Chondrocyte (in vitro differentiated cells): ENCODE measurements at places on chromosomes 13 and 19. TPM values are rescaled to one million over a fixed set of nuclear protein-coding genes. Genes with fewer than 3 reads are reported as not detected.
A peak's percentile ranks its signal among the peaks of the same experiment; 100 is the strongest.

The CEACAM3 gene
- total RNA-seq: not detected in 3 replicates

GRCh38 chr13:99312493-99312883 lies 5.3 kb upstream of the GPR183 start:
- no peak for DNase-seq

The MADCAM1 gene
- total RNA-seq: 0.59 to 0.92 TPM (median 0.62 TPM) in 3 replicates

DNA sequence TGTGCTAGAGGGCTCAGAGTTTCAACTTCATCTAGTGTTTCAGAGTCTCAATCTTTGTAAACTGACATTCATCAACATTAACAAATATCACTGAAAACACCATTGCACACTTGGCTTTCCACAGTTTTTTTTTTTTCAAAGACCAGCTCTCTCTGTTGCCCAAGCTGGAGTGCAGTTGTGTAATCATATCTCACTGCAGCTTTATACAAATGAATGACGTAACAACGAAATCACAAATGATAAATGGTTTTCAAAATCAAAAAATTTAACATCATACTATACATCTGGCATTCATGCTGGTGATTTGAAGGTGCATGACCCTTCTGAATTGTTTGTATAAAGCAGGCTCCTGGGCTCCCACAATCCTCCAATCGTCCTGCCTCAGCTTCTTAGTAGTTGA lies 248.0 kb upstream of the TMTC4 start:
- no peak for DNase-seq

DNA sequence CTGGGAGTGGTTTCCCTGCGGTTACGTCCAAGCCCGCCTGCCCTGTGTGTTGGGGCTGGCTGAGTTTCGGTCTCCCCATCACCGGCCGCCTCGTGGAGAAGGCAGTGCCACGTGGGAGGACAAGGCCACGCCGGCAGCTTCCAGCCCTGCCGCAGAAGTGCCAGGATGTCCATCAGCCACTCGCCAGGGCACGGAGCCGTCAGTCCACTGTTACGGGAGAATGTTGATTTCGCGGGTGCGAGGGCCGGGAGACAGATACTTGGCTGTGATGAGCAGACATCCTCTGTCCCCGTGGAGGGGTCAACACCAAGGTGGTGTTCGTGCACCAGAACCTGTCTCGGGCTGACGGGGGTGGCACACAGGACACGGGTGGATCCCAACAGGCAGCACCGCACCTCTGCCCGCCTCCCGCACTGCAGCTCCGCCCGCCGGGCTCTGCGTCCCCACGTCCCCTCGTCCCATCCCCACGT lies 86.4 kb upstream of the MCF2L start:
- DNase-seq: no peak

DNA sequence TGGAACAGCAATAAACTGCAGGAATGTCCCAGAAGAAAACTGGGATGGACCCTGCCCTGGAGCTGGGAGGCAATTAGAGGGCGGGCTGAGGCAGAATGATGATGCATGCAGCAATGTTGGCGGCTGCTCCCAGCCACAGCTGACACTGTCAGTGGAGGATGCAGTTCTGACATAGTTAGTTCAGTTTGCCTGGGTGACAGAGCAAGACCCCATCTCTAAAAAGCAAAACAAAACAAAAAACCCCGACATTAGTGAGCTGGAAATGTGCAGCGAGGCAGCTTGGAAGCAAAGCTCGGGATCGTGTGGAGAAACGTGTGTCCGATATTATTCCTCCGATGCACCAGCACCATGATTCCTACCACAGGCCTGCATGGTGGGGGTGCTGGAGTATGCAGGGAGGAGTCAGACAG lies 110.1 kb upstream of the UQCRFS1 start:
- DNase-seq: no peak

GRCh38 chr13:110314516-110315245 lies 7.6 kb downstream of the COL4A2 start:
- no peak for DNase-seq

GRCh38 chr19:56383826-56384605 lies 9.3 kb downstream of the ZNF582 start:
- no peak for DNase-seq

The SIGLEC5 gene
- not detected in 3 replicates for total RNA-seq

DNA sequence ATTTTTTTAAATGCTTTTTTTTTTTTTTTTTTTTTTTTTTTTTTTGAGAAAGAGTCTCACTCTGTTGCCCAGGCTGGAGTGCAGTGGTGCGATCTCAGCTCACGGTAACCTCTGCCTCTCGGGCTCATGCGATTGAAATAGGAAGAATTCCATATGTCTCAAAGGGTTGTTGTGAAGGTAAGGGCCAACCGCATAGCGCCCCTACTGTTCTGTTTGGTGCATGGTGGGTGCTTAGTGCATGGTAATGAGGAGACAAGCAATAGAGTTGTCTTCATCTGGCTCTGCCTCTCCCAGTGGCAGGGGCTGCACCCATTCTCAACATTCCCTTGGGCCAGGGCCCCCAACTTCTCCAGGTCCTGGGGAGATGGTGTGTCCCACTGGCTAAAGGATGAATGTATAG lies 68.7 kb downstream of the RASL11A start:
- no peak for DNase-seq

DNA sequence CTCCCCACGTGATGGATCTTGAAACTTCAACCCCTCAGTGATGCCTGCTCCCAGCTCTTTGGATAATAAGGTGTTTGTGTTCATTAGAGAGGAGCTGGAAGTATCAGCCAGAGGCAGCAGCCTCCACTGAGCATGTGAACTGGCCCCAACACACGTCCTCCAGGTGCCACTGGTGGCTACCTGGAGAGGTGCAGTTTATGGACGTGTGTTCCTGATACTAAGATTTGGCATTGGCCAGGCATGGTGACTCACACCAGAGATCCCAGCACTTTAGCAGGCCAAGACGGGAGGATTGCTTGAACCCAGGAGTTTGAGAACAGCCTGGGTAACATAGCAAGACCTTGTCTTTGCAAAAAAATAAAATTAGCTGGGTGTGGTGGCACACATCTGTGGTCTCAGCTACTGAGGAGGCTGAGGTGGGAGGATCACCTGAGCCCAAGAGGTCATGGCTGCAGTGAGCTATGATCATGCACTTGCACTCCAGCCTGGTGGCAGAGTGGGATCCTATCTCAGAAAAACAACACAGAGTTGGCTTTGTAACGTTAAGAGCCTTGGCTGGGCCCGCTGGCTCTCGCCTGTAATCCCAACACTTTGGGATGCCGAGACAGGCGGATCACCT lies 34.4 kb downstream of the SLC25A42 start:
- DNase-seq: no peak

GRCh38 chr13:80256352-80256932 lies 84.5 kb downstream of the SPRY2 start:
- DNase-seq: no peak

The HCN2 gene
- 6.2 to 6.8 TPM (median 6.7 TPM) in 3 replicates for total RNA-seq

- no peak for DNase-seq
Observed at GRCh38 chr19:50778906-50779430, 8.7 kb downstream of the GPR32 start.

DNA sequence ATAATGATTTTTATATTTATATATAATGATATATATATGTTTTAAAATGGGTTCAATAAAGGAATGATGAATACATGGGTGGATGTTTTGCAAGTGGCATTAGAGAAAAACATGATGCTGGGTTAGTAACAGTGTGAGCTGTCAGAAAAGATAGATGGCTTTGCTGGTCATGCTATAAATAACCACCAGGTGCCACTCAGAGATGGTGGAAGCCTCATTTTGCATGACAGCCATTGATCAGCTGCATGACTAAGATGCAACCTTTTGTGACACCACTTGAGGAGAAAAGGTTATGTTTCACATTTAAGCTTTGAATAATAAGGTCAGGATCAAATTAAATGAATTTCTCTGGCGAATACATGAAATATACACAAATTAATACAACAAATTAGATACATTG lies 737.7 kb downstream of the PCDH9 start:
- no peak for DNase-seq

GRCh38 chr13:40770609-40770933 lies 419 bp downstream of the MRPS31 start:
- no peak for DNase-seq

The FLT1 gene
- total RNA-seq: 0.60 to 1.5 TPM (median 0.65 TPM) in 3 replicates

GRCh38 chr13:78998630-78999315 lies 339.8 kb upstream of the OBI1 start:
- DNase-seq: no peak

- DNase-seq: no peak
Observed at GRCh38 chr13:37475151-37475550, 123.4 kb downstream of the POSTN start.

GRCh38 chr13:31044364-31045285 lies 112.2 kb downstream of the TEX26 start:
- no peak for DNase-seq

GRCh38 chr13:37338726-37339385 lies 233.4 kb upstream of the CSNK1A1L start:
- no peak for DNase-seq

The CEACAM21 gene
- not detected in 3 replicates for total RNA-seq

The CEACAM16 gene
- not detected in 3 replicates for total RNA-seq

GRCh38 chr19:19050104-19050503 lies 13.7 kb upstream of the SLC25A42 start:
- DNase-seq: no peak

The SIAH3 gene
- 0.02 TPM in 1 of 3 replicates, not detected in the others for total RNA-seq

DNA sequence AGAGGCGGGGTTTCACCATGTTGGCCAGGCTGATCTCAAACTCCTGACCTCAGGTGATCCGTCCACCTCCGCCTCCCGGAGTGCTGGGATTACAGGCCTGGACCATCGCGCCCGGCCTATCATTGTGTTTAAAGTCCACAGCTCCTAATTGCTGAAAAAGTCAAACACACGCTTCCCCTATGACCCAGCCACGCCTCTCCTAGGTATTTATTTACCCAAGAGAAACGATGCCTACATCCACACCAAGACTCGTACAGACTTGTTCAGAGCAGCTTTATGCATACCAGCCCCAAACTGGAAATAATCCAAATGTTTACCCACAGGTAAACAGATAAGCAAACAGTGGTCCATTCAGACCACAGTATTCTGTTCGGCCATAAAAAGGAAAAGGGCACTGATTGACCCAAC lies 15.1 kb downstream of the ZNRF4 start:
- no peak for DNase-seq

GRCh38 chr13:112885782-112886268 lies 83.2 kb upstream of the MCF2L start:
- DNase-seq: peak; percentile 95

- no peak for DNase-seq
Observed at GRCh38 chr13:85567909-85568308, 231.3 kb downstream of the SLITRK6 start.

The PRSS57 gene
- not detected in 3 replicates for total RNA-seq

The ELSPBP1 gene
- not detected in 3 replicates for total RNA-seq

- no peak for DNase-seq
Observed at GRCh38 chr19:17778968-17779929, 15.7 kb upstream of the B3GNT3 start.

- no peak for DNase-seq
Observed at GRCh38 chr19:3621689-3622088, 4.9 kb downstream of the CACTIN start.

The ZNF615 gene
- total RNA-seq: 8.5 to 10.8 TPM (median 9.8 TPM) in 3 replicates

DNA sequence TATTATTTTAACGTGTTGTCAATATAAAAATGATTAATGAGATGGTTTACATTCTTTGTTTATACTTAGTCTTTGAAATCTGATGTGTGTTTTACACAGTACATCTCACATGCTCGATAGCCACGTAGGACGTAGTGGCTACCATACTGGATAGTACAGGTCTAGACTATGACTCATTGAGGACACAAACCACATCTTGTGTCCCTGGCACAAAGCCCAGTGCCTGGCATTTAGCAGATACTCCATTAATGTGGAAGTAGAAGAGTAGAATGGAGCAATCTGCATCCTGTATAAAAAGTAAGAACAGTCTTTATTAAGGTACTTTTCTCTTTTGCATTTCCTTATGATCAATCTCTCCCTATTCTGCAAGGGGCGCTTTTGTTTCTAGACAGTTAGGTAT lies 49.0 kb upstream of the FRY start:
- no peak for DNase-seq

GRCh38 chr19:19067276-19068072 lies 3.7 kb downstream of the SLC25A42 start:
- DNase-seq: no peak

The SLC25A41 gene
- total RNA-seq: 0.20 TPM in 1 of 3 replicates, not detected in the others
